NCI-H187 (cell line): ENCODE measurements at places on chromosomes 7 and 10.

DNA sequence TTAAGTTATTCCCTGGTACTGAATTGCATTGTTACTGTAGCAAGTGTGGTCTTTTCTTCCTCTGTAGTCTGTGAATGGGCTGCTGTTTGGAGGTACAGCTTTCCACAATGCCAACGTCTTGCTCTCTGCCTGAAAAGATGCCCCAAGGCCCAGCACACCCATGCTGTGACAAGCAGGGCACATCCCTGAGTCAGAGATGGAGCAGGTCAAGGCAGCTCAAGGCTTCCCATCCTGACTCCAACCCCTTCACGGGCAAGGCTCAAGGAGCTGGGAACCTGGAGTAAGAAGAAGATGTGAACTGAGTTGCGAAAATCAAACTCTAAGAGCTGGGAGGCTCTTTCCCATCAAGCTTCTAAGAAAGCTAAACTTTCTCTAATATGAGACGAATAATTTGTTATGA lies 27.2 kb downstream of the SVIL start:
- no peak for DNase-seq

- no peak for DNase-seq
Measured at GRCh38 chr10:23337616-23338015, 7.0 kb downstream of the C10orf67 start.

DNA sequence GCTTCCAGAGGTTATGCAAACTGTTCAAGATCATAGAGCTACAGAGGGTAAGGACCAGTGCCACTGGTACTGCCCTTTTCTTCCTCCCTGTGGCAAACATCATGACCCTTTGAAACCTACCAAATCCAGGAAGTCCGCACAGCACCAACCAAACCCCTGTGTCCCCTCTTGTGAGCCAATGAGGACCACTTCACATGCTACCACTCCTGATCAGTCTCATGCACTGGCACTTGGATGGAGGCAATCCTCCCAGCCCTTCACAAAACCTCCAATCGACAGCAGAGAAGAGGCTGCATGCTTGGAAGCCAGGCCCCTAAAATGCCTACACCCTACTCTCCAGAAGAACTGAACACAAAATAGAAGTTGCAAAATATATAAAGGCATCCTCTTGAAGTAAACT lies 248.0 kb downstream of the TNS3 start:
- DNase-seq, result no peak

DNA sequence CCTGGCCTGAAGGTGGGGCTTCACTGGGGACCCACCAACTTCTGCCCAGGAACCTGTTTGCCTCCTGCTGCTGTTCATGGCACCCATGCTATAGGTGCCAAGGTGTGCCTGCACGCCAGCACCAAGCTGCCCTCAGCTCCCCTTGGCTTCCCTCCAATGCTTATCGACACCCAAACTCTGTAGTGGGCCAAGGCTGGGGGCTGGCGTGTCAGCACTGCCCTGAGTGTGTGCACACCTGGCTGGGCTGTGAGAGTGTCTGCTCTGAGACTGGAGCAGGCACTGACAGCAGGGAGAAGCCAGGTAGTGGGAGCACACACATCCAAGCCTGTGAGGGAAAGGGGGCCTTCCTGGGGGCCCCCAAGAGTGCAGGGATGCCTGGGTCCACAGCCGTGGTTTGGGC lies 43.1 kb upstream of the TUBB8 start:
- DNase-seq, result no peak
